ENCODE measurements at places on chromosomes 16 and 17. TPM values are rescaled to one million over a fixed set of nuclear protein-coding genes. Genes with fewer than 3 reads are reported as not detected.

DNA sequence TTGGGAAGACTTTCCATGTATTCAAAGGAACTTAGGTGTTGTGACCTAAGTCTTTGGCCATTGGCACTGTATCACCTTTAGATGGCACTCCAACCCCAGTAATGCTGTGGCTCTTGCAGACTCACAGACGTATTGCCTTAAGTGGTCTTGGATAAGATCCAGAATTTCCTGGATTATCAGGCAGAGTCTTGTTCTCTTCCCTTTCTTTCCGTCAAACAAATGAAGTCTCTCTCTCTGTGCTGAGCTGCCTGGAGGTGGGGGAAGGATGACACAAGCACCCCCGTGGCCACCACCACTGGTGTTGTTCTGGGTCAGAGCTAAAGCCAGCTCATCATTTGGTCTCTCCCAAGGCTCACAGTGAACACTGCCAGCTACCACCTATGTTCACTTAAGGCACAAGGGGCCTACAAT is 789.9 kb upstream of the KIF2B start:
- DNase-seq = no peak

DNA sequence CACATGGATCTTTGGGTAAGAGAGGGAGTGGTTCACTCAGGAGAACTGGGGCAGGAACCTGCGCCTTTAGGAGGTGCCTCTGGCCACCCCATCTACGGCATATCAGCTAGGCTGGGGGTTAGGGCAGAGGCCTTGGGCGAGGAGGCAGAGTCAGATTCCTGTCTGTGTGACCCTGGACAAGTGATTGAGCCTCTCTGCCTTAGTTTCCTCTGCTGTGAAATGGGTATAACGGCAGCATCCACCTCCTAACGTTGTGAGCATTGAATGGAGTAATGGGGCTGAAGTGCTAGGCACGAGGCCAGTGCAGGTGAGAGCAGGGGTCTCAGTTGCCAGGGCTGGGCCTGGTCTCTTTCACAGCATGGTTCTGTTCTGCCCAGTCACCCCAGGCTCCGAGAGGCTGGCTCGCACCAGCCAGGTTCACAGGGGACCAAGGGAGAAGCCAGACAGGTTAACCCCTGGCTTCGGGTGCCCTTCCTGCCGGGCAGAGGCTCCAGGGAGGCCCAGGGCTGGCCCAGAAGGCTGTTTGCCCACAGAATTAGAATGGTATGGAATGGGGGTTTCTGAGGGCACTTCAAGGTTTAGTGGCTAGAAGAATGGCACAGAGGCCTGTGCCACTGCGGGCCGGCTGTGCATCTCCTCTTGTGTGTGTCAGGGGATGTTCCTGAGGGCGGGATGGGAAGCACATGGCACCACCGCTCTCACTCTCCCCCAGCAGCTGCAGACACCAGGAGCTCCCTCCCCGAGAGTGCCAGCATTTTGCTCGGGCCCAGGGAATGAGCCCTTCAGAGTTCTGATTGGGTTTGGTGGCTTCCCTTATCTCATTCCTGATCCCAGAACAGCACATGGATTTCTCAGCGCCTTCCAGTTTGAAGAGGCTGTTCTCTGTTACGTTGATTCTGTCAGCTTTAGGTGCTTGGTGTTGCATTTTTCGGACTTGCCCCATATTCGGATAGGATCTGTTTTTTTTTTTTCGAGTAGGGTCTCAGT is 23.8 kb downstream of the UNC13D start:
- DNase-seq = no peak

The RHBDL1 gene
- total RNA-seq = 1.5 TPM

GRCh38 chr16:57260294-57260929 is 15.4 kb downstream of the ARL2BP start:
- no peak for DNase-seq

- DNase-seq = peak; percentile 35
Measured at GRCh38 chr17:34703533-34703932, 124.2 kb downstream of the TMEM132E start.

DNA sequence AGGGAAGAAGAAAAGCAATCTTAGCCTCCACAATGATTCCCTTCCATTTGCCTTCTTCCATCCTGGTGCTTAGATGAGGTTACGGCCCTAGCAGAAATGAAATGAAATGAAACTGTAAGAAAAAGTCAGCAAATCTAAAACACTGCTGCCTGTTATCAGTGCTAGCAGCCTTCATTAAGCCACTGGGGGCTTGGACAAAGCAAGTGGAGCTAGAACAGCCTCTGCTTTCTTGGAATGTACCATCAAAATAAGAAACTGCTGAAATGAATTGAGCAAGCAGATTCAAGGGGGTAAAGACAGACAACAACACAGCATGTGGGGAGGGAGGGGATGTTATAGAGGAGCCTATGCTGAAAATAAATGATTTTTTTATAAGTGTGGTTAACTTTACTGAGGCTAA is 5.1 kb downstream of the ANKFN1 start:
- no peak for DNase-seq

The CCL4L2 gene
- 4.0 TPM for total RNA-seq

Data from activated CD4-positive, alpha-beta memory T cell treated with anti-CD3 and anti-CD28 coated beads, Interleukin-2, amount 10 ng/mL, durations not matched to agents 7 days and 5 days (primary cell).